Activated naive CD4-positive, alpha-beta T cell treated with Interleukin-2 at 50 U/mL for 16 hours (primary cell): ENCODE measurements at places on chromosomes 16 and 17.

DNA sequence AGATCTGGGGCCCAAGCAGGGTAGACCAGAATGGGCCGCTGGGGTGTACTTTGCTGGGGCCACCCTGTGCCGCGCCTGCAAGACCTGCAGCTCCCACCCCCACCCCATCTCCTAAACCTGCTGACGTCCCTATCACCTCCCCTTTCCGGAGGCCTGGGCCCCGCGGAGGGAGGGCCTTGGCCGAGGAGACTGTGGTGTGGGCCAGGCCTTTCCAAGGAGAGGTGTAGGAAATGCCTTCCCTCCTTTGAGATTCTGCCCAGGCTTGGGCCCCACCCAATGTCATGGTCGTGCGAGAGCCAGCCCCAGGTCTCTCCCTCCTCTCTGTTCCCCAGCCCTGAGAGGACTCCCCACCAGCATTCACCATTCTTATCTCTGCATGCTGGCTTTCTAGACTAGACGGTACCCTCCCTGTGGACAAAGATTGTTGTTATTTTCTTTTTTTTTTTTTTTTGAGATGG, 3.9 kb upstream of the WFIKKN2 start:
- DNase-seq: no peak

DNA sequence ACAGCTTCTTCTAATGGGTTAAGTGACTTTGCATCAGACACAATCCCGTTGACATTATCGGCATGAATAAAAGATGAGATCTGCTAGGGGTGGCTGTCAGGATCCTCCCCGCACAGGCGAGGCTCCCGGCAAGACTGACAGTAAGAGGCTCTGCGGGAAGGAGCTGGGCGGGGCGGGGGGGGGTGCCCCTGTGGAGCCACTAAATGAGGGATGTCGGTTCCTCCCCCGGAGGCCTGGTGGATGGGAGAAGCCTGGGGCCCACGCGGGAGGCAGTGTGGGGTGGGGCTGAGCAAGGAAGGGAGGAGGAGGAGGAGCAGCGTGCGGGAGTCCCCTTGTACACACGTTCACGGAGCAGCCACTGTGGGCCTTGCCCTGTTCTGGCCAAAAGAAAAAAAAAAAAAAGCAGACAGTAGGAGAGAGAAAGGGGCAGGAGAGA, 190.9 kb upstream of the GSE1 start:
- DNase-seq: no peak

GRCh38 chr17:4594931-4595684, 10.8 kb downstream of the SMTNL2 start:
- peak; percentile 26 for DNase-seq

- no peak for DNase-seq
Measured at GRCh38 chr17:83178533-83179304, 99.3 kb downstream of the METRNL start.

- DNase-seq: no peak
Measured at GRCh38 chr16:80599466-80599865, 58.7 kb downstream of the DYNLRB2 start.

DNA sequence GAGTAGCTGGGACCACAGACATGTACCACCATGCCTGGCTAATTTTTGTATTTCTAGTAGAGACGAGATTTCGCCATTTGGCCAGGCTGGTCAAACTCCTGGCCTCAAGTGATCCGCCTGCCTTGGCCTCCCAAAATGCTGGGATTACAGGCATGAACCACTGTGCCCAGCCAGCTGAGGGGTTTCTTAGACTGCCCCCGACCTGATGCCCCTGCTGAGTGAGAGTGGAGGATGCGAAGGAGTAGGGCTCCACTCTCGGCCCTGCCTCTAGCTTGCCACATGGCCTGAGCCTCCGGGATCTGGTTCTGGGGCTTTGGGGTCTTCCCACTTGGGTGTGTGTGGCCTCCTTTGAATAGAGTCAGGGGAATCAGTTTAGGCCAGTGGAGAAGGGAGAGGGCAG, 11.0 kb downstream of the GPR179 start:
- no peak for DNase-seq

DNA sequence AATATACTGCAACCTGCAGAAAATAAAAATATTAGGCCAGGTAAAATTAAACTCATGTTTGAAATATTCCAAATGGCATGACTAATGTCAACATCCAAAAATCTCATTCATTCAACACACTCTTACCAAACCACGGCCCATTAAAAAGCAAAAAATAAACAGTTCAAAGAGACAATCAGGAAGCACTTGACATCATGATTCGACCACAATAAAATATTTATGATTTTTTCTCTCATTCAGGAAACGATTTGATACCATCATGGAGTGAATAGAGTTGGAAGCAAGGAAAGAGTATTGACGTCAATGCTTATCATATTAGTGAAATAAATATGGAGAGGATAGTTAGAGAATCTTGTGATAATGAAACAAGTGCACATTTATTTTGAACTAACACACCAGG, 354.1 kb downstream of the KCNJ2 start:
- no peak for DNase-seq

DNA sequence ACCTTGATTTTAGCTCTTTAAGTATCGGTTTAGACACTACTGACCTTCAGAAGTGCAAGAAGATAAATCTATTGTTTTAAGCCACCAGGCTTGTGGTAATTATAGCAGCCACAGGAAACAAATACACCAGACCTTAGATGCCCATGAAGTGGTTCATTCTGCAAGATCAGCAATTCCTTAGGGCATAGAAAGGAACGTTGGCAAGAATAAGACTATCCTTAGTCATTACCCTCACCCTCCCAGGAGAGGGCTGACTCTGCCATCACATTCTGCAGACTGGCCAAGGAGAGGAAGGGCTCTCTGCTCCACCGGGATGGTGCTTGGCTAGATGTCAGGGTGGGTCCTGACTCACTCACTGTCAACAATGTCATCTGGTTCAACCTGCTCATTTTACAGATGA, 14.1 kb upstream of the NDEL1 start:
- no peak for DNase-seq

GRCh38 chr17:64262198-64262999, 661 bp downstream of the TEX2 start:
- DNase-seq: peak; percentile 72

DNA sequence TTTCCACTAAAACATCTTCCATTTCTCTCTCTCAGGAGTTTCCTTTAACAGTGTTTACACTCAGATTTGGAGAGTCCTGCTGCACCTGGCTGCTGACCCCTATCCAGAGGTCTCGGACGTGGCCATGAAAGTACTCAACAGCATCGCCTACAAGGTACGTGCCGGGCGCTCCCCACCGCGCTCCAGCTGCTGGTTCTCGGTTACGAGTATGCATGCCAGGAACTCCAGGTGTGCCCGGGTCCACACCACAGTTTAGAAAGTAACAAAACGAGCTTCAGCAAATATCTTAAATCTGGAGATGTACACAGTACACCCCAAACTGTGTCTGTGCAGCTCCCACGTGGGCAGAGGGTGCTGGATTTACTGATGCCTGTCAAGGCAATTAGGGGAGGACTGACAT, 82.9 kb upstream of the CHMP6 start:
- no peak for DNase-seq

- DNase-seq: no peak
Measured at GRCh38 chr17:2701161-2701995, 10.2 kb downstream of the CLUH start.

GRCh38 chr16:104928-105327, 26.9 kb downstream of the MPG start:
- DNase-seq: no peak

GRCh38 chr16:29237971-29238370, 168.5 kb downstream of the NPIPB11 start:
- DNase-seq: no peak

GRCh38 chr17:42060231-42060630, 9.8 kb upstream of the C17orf113 start:
- DNase-seq: no peak

DNA sequence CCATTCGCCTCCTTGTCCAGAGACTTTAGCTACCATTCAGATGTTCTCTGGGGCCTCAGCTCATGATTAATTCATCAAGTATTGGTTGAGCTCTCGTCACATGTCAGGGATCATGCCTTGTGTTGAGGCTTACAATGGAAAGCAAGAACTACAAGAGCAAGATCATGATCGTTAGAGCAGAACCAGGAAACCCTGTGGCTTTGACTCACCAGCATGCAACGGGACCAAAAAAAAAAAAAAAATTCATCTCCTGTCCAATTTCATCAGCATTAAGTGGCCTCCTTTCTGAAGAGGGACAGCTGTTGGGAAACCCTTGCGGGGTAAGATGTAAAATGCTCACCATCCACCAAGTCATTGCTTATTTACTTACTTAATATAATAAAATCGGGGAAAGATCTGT, 12.1 kb upstream of the USP10 start:
- no peak for DNase-seq

- DNase-seq: no peak
Measured at GRCh38 chr16:75789237-75789636, 62.9 kb upstream of the CPHXL start.

- DNase-seq: no peak
Measured at GRCh38 chr16:77652399-77652798, 69.9 kb upstream of the NUDT7 start.
